Tracheal epithelial cell (primary cell): ENCODE measurements at places on chromosomes 1 and 21. TPM values are rescaled to one million over a fixed set of nuclear protein-coding genes. Genes with fewer than 3 reads are reported as not detected.

Gene SELP
- not detected in 2 replicates for total RNA-seq

Gene ALX3
- total RNA-seq, result not detected in 2 replicates

Gene LYPD8
- under 0.01 TPM in 1 of 2 replicates, not detected in the other for total RNA-seq

Gene GJA8
- not detected in 2 replicates for total RNA-seq

Gene SLFNL1
- under 0.01 TPM in 1 of 2 replicates, not detected in the other for total RNA-seq

Gene ZNF124
- total RNA-seq, result 33.5 and 40.2 TPM in 2 replicates

Gene DCST1
- total RNA-seq, result 0.21 TPM in 1 of 2 replicates, not detected in the other

Gene SMIM1
- total RNA-seq, result 6.7 TPM in 1 of 2 replicates, not detected in the other

Gene SPATA6
- total RNA-seq, result 1.9 and 3.6 TPM in 2 replicates

Gene PROX1
- under 0.01 and 0.43 TPM in 2 replicates for total RNA-seq

Gene C1orf56
- total RNA-seq, result 0.72 and 1.5 TPM in 2 replicates

Gene KHDRBS1
- total RNA-seq, result 38.6 and 60.7 TPM in 2 replicates

Gene CYP2J2
- total RNA-seq, result 1.1 and 3.1 TPM in 2 replicates

Gene OR2T5
- not detected in 2 replicates for total RNA-seq
